ENCODE measurements at places on chromosomes 4 and X.

GRCh38 chr4:10074767-10075105 lies 41.9 kb downstream of the WDR1 start:
- peak; percentile 20 for DNase-seq

- no peak for DNase-seq
Observed at GRCh38 chr4:150280081-150280895, 202.0 kb downstream of the DCLK2 start.

GRCh38 chr4:164997941-164998340 lies 20.5 kb upstream of the TRIM61 start:
- no peak for DNase-seq

DNA sequence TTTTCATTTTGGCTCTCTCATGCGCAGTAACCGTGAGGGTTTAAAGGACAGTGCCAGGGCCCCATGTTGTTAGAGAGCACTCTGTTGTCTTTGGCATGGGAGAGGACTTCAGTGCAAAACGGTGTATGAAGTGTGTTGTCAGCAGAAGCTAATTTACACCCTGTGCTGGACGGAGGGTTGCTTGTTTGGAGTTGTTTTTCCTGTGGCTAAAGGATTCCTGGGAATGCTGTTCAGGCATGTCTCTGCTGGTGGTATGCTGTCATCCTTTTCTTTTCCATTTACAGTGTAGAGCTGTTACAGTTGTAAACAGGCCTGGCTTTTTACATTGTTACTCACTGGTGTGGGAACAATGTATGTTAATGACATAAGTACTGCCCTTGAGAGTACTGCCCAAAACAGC lies 206.3 kb downstream of the CBR4 start:
- no peak for DNase-seq

DNA sequence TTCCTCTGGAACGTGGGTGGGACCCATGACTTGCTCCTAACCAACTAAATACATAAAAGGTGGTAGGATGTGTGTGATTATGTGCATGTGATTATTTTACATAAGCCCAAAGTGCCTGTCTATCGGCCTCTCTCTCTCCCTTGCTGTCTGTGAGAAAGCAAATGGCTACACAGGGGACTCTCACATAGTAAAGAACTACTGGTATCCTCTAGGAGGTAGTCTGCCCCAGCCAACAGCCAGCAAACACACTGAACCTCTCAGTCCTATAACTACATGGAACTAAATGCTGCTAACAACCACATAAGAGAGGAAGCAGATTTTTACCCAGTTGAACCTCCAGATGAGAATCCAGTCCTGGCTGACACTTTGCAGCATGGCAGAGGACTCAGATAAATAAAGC lies 1249.4 kb downstream of the ADGRL3 start:
- no peak for DNase-seq

- no peak for DNase-seq
Observed at GRCh38 chr4:86019906-86020305, 339.9 kb downstream of the MAPK10 start.

DNA sequence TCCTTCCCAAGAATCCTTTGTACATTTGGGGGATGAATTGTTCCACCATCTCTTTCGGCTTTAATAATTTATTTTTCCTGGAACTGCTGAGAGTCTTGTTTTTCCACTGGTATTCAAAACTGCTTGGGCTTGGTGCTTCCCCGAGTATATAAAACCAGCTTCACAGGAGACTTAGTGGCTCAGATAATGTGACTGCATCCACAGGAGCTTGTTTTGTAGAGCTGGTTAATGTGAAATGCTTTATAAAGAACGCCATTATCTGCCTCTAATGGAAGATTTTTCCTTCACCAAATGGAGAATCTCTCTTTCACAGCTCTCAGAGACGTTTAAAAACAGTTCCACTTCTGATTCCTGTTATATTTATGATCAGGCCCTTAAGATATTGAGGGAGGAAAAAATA lies 935.5 kb downstream of the RAB28 start:
- DNase-seq, result no peak

- peak; percentile 73 for DNase-seq
Observed at GRCh38 chr4:30716681-30717207, 3.4 kb upstream of the PCDH7 start.

DNA sequence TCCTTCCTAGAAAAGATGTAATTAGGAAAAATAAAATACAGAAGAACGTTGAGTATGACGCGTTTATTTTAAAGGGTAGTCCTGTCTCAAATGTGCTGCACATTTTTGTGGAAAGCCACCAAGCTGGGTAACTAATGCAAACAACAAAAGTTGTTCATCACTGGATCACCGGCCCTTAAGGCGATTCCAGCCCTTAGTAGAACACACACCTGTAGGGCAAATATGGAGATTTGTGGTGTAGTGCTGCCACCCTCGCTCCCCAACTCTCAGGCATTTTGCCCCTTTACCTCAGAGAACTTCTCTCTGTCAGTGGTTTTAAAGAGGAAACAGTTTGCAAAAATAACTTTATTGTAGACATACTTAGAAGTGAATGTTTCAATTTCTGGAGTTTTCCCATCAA lies 1.9 kb downstream of the TBL1X start:
- no peak for DNase-seq

DNA sequence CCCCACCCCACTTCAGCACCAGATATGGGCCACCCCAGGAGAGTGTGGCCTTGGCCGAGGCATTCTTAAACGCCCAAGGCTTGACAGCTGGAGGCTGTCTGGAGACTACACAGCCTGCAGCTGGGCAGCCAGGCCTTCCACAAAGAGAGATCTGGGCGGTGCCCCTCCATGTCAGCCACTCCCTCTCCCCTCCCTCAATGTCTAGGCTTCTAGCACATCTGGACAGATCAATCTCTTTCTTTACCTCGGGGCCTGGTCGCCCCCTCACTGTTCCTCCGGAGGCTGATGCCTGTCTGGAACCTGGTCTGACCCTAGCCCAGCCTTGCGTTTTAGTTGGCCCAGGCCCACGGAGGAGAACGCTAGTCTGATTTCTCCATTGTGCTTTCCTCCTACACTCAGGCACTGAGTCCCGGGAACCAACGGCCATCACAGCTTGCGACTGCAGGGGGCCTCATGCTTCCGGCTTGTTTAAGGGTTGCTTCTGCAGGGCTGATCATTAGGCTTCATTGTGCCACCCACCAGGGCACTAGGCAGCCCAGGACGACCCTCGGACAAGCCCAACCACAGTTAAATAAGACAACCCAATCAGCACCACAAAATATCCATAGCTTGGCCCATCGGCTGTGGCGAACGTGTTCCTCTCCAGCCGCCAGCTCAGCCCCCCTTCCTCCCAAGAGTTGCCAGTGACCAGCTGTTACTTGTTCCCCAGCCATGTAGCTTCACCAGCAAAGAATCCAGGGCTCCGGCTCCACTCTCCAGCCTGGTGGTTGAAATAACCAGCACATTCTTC lies 200.6 kb downstream of the BCOR start:
- peak; percentile 64 for DNase-seq

DNA sequence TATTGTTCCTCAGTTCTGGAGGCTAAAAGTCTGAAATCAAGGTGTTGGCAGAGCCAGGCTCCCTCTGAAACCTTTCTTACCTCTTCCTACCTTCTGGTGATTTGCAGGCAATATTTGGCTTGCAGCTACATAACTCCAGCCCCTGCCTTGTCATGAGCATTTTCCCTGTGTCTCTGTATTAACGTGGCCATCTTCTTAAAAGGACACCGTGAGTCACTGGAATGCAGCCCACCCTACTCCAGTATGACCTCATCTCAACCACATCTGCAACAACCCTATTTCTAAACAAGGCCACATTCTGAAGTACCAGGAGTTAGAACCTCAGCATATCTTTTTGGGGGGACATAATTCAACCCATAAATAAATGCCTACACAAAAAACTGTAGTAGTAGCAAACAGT lies 40.7 kb downstream of the FANCB start:
- no peak for DNase-seq

DNA sequence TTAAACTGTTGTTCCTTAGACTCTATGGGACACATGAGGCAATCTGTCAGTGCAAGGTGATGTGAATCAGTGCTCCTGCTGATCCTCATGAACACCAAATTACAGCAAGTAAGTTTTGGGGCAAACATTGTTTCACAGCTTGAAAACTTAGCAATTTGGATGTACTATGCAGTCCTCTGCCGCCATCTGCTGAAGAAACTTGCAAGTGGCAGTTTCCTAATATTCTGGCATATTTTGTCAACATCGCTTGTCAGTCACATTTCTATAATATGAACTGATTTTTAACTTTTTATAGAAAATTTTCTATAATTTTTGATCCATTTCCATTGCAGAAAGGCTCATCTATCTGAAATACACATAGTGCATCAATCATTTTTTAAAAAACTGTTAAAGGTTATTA lies 56.3 kb downstream of the ZAR1 start:
- DNase-seq, result peak; percentile 28

DNA sequence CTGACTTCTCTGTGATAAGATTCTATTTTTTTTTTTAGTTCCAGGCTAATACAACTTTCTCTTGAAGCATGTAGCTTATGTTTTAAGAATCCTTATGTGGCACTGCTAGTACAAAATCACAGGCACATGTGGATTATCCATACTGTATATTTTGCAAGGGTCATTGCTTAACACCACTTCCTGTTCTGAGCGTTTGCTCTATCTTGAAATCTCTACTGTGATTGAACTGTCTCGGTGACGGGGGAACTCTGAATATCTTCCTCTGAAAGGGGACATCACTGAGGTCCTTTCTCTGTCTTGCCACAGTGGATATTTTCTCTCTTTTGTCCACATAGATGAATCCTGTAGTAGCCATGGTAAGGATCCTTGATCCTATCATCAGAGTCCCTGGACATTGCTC lies 2.1 kb upstream of the WFS1 start:
- no peak for DNase-seq

- peak; percentile 84 for DNase-seq
Observed at GRCh38 chrX:42597481-42597880, 180.5 kb downstream of the PPP1R2C start.

- DNase-seq, result no peak
Observed at GRCh38 chr4:76420762-76421581, at the start of gene CCDC158. TSS of gene CCDC158 (minus strand) at chr4:76421141. CDS start at chr4:76403207, 17,934 bp downstream.

- no peak for DNase-seq
Observed at GRCh38 chrX:18855919-18856644, 127.8 kb downstream of the PHKA2 start.

DNA sequence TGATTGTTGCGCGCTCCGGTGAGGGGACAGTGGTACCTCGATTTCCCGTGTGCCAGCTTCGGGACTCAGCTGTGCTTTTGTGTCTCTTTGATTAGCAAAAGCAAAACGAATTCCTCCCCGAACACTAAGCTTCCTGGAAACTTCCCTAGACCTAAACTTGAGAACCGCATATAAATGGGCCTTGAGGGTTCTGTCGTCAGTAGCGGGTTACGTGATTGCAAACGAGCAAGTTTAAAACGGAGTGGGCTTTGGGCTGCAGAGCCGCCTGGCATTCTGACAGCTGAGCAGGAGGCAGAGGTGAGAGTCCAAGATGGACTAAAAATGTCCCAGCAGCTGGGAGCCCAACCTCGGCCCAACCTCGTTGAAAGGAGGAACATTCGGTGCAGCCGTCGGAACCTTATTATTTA lies 1.2 kb upstream of the TAPT1 start:
- DNase-seq, result no peak

GRCh38 chr4:113824396-113824795 lies 62.9 kb upstream of the CAMK2D start:
- DNase-seq, result no peak
